Caudate nucleus (tissue), 63 donors: ENCODE measurements at places on chromosomes 13 and 19.
A peak's percentile ranks its signal among the peaks of the same experiment; 100 is the strongest.

DNA sequence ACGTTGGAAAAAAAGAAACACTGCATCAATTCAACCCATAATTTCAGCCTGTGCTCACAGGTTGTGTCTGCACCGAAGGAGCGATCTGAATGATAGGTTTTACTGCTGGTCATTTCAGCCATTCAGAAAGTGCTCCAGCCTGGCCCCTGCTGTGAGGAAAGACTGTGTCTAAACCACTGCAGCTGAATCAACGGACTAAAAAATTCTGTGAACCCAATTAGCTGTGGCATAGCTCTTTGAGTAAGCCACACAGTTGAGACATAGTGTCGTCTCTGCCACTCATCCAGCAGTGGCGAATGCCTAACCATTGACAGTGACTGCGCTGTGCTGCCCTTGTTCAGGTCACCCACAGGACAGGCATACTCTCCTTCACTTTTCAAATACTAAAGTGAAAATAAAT is 179.8 kb downstream of the COG6 start:
- no peak for DNase-seq

GRCh38 chr19:16661480-16662034 is 618 bp downstream of the TMEM38A start:
- peak; percentile 43 for DNase-seq

DNA sequence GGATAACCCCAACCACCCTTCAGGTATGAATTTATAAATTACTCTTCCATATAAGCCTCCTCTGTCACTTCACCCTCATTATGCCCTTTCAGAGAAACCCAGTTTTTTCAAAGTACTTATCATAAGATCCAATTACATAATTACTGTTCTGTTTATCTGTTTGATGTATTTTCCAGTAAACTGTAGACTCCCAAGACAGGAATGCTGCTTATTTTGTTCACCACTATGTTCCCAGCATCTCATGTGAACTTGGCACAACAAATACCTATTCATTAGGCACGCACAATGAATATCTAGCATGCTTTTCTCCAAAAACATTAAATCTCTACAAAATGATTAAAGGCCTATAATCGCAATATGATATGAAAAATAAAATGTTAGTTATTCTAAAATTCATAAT is 13.2 kb downstream of the ENOX1 start:
- no peak for DNase-seq

DNA sequence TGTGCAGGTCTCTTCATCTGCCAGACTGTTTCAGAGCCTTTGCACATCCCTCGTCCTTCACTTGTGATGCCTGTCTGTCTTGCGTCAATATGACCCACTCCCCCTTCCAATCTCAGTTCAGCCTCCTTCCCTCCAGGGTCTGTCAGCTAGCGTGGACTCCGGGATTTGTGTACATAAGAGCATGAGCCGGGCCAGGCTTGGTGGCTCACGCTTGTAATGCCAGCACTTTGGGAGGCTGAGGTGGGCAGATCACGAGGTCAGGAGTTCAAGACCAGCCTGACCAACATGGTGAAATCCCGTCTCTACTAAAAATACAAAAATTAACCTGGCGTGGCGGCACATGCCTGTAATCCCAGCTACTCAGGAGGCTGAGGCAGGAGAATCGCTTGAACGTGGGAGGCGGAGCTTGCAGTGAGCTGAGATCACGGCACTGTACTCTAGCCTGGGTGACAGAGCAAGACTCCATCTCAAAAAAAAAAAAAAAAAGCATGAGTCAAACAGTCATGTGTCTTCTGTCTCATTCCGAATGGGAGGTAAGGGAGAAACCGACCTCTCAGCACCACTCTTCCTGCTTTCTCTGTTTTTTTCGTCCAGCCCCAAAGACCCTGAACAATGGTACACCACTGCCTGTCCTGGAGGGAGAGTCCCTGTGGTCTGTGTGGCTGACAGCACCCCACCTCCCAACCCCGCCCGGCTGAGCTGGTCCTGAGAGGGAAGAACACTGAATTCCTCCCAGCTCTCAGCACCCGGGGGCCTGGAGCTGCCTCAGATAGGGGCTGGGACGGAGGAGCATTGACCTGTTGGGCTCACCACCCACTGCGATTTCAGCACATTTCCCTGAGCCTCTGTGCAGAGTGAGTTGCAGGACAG is 2.4 kb upstream of the SIGLEC9 start:
- DNase-seq, result no peak

DNA sequence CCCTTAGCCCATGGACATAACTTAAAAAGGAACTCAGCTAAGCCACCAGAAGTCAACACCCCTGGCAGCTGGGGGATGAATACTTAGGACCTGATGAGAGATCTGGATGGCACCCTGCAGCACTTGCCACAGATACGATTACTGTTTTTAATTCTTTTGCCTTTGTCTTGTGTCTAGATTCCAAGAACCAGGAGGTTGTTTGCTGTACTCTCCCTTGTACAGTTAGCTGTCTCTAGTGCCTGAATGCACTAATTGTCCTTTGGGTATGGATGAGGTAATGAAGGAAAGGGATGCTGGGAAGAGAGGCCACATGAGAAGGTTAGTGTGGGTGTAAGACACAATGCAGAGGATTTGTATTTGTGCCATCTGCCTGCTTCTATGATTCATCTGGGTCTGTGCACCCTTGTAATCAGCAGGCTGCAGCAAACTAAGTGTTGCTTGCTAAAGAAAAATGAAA is 385.8 kb downstream of the KCNRG start:
- no peak for DNase-seq

- DNase-seq, result no peak
Observed at GRCh38 chr13:73702419-73703071, 431.7 kb downstream of the KLF12 start.

GRCh38 chr19:31496076-31496475 is 146.8 kb upstream of the TSHZ3 start:
- no peak for DNase-seq

DNA sequence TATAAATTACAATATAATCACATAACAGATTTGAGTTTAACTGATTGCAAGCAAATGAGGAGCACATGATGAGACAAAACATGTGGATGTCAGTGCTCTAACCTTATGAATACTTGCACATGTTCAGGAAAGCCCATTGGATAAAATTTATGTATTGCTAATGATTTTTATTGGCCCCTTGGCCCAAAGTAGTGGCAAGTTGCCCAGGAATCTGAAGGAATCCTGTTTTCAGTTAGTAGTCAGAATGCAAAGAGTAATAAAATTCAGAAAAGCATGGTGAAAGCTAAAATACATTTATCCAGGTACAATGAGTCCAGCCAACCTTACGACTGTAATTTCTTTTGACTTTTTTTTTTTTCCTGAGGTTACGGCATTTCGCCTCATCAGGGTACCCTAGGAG is 1539.4 kb downstream of the EFNB2 start:
- no peak for DNase-seq

GRCh38 chr19:2441096-2441752 is 13.8 kb upstream of the TIMM13 start:
- DNase-seq, result no peak

DNA sequence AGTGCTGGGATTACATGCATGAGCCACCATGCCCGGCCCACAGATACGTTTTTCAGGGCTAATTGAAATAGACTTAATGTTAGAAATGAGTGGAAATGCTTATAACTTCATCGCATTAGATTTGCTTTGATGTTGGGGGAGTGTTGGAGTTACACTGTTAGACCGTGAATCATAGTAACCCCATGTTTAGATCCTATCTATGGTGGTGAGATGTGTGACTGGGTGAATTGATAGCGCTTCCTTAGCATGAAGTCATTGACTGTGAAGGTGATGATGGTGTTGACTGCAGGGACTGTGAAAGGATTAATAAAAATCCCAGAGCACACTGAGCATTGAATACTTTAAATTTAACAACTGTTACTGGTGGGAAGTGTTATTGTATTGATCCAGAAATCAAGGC is 1.7 kb downstream of the ZNF264 start:
- DNase-seq, result no peak

DNA sequence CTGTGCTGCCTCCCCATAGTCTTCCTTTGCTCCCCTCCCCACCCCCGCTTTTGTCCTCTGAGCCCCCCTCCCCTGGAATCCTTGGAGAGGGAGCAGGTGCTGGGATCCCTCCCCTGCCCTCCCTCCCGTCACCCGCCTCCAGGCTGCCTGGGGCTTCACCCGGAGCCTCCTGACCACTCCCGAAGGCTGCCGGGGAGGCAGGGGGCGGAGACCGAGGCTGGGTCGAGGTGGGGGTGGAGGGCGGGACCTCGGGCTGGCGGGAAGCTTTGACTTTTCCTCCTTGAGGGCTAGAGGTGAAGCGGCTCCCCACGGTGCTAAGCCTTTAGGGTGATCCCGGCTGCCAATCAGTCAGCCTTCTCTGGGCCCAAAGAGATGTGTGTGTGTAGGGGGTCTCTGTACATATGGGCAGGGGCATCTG is 1.5 kb downstream of the KMT5C start:
- DNase-seq, result peak; percentile 70

DNA sequence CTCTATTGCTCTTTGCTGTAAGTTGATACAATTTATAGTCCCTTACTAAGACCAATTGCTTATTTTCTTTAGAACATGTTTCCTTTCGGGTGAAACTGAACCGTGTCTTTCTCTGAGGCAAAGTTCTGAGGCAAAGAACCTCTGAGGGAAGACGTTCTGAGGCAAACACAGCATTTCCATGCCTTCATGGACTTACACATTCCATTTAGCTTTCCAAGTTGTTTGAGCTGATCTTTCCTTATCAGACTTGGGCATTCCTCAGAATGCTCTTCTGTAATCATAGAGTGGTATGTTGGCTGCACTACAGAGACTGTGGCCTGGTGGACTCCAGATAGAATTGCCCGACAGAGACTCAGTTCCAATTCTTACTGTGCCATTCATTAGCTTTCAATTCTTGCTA is 579.1 kb downstream of the KCTD12 start:
- no peak for DNase-seq

DNA sequence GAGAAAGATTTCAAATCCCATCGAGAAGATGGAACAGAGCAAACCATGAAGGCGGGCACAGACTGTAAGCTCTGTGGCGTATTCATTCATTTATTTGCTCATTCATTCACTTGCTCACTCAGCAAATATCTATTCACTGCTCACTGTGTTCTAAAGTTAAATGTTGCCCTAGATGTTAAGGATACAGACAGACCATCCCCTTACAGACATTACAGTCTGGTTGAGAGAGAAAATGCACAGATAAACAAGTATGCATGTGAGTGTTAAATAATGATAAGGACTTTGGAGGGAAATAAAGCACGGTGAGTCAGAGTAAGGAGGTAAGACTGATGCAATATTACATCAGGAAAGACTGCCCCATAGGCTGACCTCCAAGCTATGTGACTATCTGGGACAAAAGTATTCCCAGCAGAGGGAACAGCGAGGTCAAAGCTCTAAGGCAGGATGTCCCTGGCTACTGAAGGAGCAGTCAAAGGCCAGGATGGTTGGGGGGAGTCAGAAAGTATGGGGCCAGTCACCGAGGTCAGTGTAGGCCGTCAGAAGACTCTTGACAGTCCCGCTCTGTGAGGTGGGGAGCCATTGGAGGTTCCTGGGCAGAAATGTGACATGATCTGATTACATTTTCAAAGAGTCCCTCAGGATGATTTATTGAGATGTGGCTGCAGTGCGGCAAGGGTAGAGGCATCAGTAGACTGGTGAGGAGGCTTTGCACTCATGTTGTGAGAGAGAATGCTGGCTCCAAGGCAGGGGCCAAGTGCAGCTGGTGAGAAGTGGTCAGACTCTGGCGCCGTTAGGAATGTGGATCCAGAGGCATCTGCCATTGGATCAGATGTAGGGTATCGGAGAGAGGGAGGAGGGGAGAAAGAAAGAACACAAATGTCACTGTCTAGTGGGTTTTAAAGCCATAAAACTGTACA is 37.9 kb downstream of the MBNL2 start:
- DNase-seq, result no peak

DNA sequence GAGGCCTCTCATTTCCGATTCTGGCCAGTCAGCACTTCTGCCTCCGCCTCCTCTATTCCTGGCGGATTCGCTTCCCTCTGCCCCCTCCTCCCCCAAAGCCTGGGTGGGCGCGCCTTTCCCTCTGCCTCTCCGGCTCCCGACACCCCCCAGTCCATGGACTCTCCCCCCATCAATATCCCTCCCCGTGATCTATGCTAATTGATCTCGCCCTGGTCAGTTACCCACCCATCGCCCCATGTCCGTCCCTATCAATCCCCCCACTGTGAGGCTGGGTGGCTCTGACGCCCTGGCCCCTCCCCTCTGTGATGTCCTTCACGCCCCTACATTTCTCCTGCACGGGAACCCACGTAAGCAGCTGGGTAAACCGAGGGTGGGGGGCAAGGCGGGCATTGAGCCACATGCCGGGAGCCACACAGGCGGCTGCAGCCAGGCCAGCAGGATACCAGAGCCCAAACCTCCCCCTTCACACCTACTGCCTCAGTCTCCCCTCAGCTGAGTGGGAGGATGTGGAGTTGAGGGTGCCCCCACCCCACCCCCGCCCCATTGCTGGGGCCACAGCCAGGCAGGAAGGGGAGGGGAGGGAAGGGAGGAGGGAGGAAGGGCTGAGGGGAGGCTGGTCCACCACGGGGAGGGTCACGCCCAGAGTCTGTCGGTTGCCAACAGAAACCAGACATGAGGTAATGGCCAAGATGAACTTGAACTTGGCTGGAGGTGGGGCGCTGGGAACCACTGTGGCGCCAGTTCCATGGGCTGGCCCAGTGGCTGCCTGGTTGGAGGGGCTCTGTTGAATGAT is 21.0 kb downstream of the SMIM24 start:
- no peak for DNase-seq

- no peak for DNase-seq
Observed at GRCh38 chr19:21256722-21257121, 72.5 kb downstream of the ZNF708 start.

DNA sequence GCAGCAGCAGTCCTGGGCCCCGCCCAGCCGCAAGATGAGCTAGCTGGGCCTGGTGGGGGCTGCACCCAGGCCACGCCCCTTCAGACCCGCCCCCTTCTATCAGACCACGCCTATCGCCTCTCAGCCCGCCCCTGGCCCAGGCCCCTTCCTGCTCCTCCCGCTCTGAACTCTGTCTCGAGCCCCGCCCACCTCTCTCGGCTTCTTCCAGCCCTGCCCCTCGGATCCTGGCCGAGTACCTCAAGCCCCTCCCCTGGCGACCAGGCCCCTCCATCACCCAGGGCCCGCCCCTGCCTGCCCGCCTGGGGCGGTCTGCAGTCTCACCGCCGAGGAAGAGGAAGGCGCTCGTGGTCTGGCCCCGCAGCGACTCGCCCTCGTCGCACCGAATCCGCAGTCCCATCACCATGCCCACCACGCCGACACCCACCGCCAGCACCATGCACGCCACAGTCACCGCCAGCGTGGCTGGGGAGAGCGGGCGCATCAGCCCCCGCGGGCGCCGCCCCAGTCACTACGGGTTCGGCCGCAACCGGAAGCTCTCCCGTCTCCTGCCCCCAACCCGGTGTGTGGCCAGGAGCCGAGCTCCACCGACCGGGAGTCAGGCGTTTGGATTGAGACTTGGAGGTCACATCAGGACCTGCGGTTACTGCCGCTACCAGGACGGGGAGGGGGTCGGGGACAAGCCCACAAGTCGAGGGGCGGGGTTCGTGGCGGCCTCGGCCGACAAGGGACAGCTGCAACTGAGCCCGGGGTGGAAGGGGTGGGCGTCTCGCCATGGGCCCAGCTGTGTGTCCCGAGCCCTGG is 1.0 kb downstream of the CLDND2 start:
- DNase-seq, result peak; percentile 98

DNA sequence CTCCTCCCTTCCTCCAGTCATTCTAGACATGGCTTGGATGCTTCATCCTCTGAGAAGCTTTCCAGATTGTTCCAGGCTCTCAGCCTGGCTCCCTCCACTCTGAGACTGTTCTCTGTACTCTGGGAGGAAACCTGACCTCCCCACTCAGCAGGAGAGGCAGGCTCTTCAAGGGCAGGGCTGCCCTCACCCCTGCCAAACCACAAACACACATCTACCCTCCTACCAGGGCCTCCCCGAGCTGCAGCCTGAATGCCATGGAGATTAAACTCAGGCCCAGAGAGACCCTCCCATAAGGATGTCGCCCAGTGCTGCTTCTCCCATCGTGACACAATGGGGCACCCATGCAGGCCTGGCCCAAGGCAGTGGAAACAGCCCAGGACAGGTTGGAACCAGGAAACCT is 16.2 kb downstream of the NUMBL start:
- no peak for DNase-seq
